Mesothelial cell of epicardium (in vitro differentiated cells): ENCODE measurements at places on chromosomes 11 and 22.

GRCh38 chr22:44625981-44626687 lies 75.9 kb upstream of the PRR5 start:
- DNase-seq, result peak; percentile 86

- no peak for DNase-seq
Observed at GRCh38 chr11:13290221-13290980, 12.8 kb downstream of the BMAL1 start.

GRCh38 chr11:103798446-103798845 lies 238.0 kb upstream of the DDI1 start:
- no peak for DNase-seq

GRCh38 chr11:21511835-21512440 lies 680.9 kb upstream of the ANO5 start:
- DNase-seq, result peak; percentile 80

- DNase-seq, result no peak
Observed at GRCh38 chr22:38618682-38619081, 37.5 kb downstream of the FAM227A start.

DNA sequence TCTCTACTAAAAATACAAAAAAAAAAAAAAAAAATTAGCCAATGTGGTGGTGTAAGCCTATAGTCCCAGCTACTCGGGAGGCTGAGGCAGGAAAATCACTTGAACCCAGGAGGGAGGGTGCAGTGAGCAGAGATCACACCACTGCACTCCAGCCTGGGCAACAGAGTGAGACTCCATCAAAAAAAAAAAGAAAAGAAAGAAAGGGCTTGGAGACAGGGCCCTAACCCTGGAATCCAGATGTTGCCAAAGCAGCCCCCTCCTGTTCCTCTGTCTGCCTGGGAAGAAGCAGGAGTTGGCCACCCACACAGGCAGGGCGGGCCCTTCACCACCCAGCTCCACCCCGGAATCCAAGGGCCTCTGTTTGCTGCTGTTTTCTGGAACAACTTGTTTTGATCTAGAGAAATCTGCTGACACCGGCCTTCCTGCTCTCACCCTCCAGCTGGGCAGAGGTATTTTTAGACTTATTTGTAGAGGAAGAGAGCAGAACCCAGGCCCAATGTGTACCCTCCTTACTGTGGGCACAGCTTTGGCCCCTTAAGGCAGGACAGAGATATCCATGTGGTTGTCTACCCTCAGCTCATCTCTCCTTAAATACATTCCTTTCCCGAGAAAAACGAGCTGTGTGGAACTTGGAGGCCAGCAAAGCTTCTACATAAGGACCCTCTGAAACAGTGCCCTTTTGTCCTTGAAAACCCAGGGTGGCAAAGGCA lies 2.7 kb upstream of the NEAT1 start:
- peak; percentile 67 for DNase-seq

DNA sequence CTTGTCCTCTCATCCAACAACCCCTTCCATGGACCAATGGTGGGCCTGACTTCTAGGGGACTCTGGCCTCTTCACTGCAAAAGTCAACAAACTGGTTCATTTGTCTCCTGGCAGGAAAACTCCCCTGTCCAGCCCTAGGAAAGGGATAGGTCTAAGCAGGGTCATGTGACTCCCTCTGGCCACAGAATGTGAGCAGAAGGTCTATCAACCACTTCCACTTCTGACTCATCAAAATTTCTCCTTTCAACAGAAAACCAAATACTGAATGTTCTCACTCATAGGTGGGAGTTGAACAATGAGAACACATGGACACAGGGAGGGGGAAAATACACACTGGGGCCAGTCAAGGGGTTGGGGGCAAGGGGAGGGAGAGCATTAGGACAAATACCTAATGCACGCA lies 1.3 kb upstream of the ISX start:
- no peak for DNase-seq

DNA sequence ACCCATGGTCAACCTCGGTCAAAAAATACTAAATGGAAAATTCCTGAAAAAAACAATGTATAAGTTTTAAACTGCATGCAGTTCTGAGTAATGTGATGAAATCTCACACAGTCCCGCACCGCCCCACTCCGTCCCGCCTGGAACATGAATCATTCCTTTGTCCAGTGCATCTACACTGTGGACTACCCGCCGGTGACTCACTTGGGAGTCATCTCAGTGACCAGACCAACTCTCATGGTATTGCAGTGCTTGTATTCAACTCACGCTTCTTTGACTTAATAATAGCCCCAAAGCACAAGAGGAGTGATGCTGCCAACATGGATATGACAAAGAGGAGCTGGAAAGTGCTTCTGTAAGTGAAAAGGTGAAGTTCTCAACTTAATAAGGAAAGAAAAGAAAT lies 48.8 kb downstream of the ARHGAP32 start:
- no peak for DNase-seq
